Posterior vena cava (tissue), 2 donors: ENCODE measurements at places on chromosomes 2 and 18. TPM values are rescaled to one million over a fixed set of nuclear protein-coding genes. Genes with fewer than 3 reads are reported as not detected.

The FLACC1 gene
- 4.3 TPM for total RNA-seq

The LBX2 gene
- not detected for total RNA-seq

The THOC1 gene
- 25.9 TPM for total RNA-seq

- no peak for DNase-seq
Observed at GRCh38 chr2:3199627-3200345, 177.8 kb downstream of the EIPR1 start.

- DNase-seq: no peak
Observed at GRCh38 chr2:12289120-12289802, 427.5 kb upstream of the TRIB2 start.

DNA sequence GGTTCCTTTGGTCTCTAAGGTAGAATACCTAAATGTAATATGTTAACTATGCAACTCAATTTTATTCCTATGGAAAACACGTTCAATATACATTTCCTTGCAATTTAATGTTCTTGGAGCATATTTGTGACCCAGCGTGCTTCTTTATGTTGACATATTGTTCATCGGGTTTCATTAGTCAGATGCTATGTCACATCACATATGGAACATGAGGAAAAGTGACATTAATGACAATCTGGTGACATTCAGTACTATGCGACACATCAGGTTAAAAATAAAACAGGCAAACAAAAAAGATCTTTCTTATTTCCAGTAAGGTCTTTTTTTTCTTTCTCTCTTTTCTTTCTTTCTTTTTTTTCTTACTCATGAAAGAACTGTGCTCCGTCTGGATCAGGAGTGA, 135.6 kb upstream of the SMIM21 start:
- DNase-seq: no peak
